Cardiac muscle cell (in vitro differentiated cells and primary cell): ENCODE measurements at places on chromosomes 1 and 21. TPM values are rescaled to one million over a fixed set of nuclear protein-coding genes. Genes with fewer than 3 reads are reported as not detected.

The PTGER3 gene
- total RNA-seq: 4.2 and 4.4 TPM in 2 replicates

- no peak for DNase-seq
- no peaks in the 10 kb centered on the region for H3K36me3 ChIP-seq
- no peak overlapping the region for H3K4me3 ChIP-seq
- H3K27ac ChIP-seq: no peak overlapping the region
- no peaks in the 10 kb centered on the region for H3K27me3 ChIP-seq
Observed at GRCh38 chr1:67194209-67194863, 28.1 kb downstream of the IL23R start.

GRCh38 chr1:9004700-9005394, 21.4 kb downstream of the SLC2A7 start:
- no peak overlapping the region for H3K4me3 ChIP-seq
- no peaks in the 10 kb centered on the region for H3K27me3 ChIP-seq
- no peak overlapping the region for H3K27ac ChIP-seq
- H3K4me1 ChIP-seq: no peaks in the 10 kb centered on the region

DNA sequence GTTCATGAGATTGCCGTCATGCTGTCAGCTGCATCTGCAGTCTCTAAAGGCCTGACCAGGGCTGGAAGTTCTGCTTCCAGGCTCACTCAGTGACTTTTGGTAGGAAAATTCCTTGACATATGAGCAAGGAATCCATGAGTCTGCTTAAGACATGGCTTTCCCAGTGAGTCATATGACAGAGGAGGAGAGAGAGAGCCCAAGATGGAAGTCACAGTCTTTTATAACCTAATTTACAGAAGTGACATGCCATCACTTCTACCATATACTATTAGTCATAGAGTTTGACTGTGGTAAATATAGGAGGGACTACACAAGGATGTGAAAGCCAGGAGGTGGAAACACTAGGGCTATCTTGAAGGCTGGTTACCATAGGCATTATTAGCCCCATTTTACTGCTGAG, 115.2 kb downstream of the ROR1 start:
- H3K4me3 ChIP-seq: no peak overlapping the region
- H3K36me3 ChIP-seq: no peaks in the 10 kb centered on the region
- no peak for DNase-seq
- H3K27ac ChIP-seq: no peak overlapping the region

GRCh38 chr21:33348706-33349105, 23.9 kb downstream of the IFNAR1 start:
- no peak overlapping the region for H3K27ac ChIP-seq
- H3K36me3 ChIP-seq: peaks cover 24% of the 10 kb centered on the region
- H3K4me3 ChIP-seq: no peak overlapping the region
- no peaks in the 10 kb centered on the region for H3K27me3 ChIP-seq
- peak; percentile 45 for DNase-seq
- H3K4me1 ChIP-seq: no peaks in the 10 kb centered on the region

- no peaks in the 10 kb centered on the region for H3K4me1 ChIP-seq
- peak; percentile 81 for DNase-seq
- peaks cover 3% of the 10 kb centered on the region for H3K36me3 ChIP-seq
- no peak overlapping the region for H3K27ac ChIP-seq
- H3K27me3 ChIP-seq: no peaks in the 10 kb centered on the region
Observed at GRCh38 chr1:155729031-155729898, 40.4 kb downstream of the DAP3 start.

The SIK1 gene
- total RNA-seq: 0.48 and 1.1 TPM in 2 replicates

The CASQ2 gene
- 0.51 and 2.0 TPM in 2 replicates for total RNA-seq

DNA sequence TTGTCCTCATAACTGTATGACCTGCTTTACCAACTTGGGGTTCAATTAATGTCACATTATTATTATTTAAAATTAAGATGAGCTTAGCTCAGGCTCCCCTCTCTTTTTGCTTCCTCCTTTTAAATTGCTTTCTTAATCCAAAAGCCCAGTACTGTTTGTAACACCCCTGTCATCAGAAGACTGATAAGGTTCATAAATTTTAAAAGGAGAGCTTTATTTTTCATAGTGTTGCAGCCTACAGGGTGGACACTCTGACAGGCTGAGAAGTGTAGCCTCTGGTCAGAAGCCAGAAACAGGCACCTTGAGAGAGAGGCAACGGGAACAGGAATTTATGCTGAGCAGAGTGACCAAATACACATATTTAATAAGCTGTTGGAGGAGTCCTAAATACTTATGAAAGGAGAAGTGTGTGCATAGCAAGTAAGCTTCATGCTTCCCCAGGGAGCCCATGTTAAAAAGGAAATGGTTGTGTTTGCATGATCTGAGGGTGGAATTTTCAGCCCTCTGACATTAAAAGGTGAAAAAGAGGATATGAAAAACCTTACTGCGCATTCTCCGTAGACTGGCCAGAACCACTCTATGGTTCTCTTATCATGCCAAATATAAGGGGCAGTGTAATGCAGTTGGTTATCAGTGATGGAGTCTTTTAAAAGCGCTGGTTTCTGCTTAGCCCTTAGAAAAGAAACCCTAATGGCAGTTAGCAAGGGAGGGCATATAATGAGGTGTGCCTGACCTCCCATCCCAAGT, 30.5 kb upstream of the FGGY start:
- H3K36me3 ChIP-seq: no peaks in the 10 kb centered on the region
- no peaks in the 10 kb centered on the region for H3K27me3 ChIP-seq
- H3K4me3 ChIP-seq: no peak overlapping the region
- peak; percentile 21 for DNase-seq
- no peaks in the 10 kb centered on the region for H3K4me1 ChIP-seq

- peaks cover 53% of the 10 kb centered on the region for H3K4me1 ChIP-seq
- no peaks in the 10 kb centered on the region for H3K27me3 ChIP-seq
- H3K4me3 ChIP-seq: no peak overlapping the region
- H3K36me3 ChIP-seq: no peaks in the 10 kb centered on the region
- H3K27ac ChIP-seq: peak overlapping the region; percentile 97
- no peak for DNase-seq
Observed at GRCh38 chr1:168499688-168500049, 44.1 kb downstream of the XCL2 start.

The IL24 gene
- total RNA-seq: not detected in 2 replicates

- H3K4me3 ChIP-seq: no peak overlapping the region
- H3K36me3 ChIP-seq: no peaks in the 10 kb centered on the region
- DNase-seq: no peak
- no peak overlapping the region for H3K27ac ChIP-seq
Observed at GRCh38 chr1:2555634-2556276, 416 bp upstream of the TNFRSF14 start.

- peak; percentile 2 for DNase-seq
- no peak within 1 kb of the TSS for H3K27ac ChIP-seq
- H3K4me3 ChIP-seq: peak within 1 kb of the TSS; percentile 51
- H3K4me1 ChIP-seq: peaks cover 5% of the 10 kb centered on the region
- H3K27me3 ChIP-seq: peaks cover 80% of the 10 kb centered on the region
Observed at GRCh38 chr1:242524571-242525359, at the start of gene PLD5. PLD5 (minus strand) TSS chr1:242524697.

The WNT9A gene
- 1.4 and 1.9 TPM in 2 replicates for total RNA-seq

GRCh38 chr1:71557138-71557537, 476.3 kb upstream of the ZRANB2 start:
- no peaks in the 10 kb centered on the region for H3K36me3 ChIP-seq
- H3K4me3 ChIP-seq: no peak overlapping the region
- no peaks in the 10 kb centered on the region for H3K27me3 ChIP-seq
- peak; percentile 23 for DNase-seq
- no peak overlapping the region for H3K27ac ChIP-seq
- no peaks in the 10 kb centered on the region for H3K4me1 ChIP-seq

The CNKSR1 gene
- total RNA-seq: 8.4 and 9.7 TPM in 2 replicates

The TBX19 gene
- 1.4 and 1.5 TPM in 2 replicates for total RNA-seq

DNA sequence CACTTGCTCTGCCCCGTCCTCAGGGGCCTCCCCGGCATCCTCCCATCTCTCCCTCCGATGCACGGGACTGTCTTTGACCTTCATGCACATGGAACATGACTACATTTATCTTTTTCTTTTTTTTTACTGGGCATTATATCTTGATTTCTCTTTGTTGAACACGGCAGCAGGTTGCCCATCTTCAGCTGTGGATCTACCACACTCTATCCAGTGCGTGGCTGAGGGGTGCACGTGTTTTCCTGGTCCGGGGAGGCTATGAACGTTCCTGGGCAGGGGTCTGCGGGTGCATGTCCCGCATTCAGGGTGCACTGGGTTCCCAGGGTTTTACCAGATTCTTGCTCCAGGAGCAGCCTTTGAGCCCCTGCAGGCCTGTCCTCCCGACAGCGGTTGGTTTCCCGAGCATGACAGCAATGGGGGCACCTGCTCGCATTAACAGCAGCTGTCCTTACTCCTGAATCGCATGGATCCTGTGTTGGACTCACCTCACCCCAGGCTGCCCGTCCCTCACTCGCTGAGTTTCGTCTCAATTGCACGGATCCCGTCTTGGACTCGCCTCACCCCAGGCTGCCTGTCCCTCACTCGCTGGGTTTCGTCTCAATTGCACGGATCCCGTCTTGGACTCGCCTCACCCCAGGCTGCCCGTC, 7.4 kb downstream of the POFUT2 start:
- H3K27ac ChIP-seq: no peak overlapping the region
- H3K4me1 ChIP-seq: no peaks in the 10 kb centered on the region
- no peaks in the 10 kb centered on the region for H3K27me3 ChIP-seq
- H3K36me3 ChIP-seq: peaks cover 63% of the 10 kb centered on the region
- H3K4me3 ChIP-seq: no peak overlapping the region

DNA sequence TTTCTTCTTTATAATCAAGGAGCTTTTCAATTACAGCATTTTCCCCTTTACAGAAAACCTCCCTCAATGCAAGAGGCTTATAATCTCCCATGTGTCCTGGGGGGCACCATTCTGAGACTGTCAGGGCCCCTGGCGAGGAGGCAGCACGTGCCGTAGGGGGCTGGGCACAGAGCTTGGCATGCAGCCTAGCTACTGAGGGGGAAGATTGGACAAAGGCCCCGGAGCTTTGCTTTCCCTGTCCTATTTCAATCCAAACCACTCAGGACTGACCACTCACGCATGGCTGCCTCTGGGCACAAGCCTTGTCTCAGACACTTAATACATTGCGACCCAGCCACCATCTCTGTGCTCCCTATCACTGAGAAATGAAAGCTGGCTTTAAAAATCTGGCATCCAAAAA, 2.8 kb upstream of the RAP1GAP start:
- no peak overlapping the region for H3K4me3 ChIP-seq
- H3K27ac ChIP-seq: no peak overlapping the region
- no peak for DNase-seq
- no peaks in the 10 kb centered on the region for H3K36me3 ChIP-seq

GRCh38 chr1:159302095-159302494, at the start of gene FCER1A:
FCER1A (plus strand) TSS chr1:159302336; CDS start chr1:159302365, 29 bp downstream.
- no peaks in the 10 kb centered on the region for H3K36me3 ChIP-seq
- H3K27me3 ChIP-seq: no peaks in the 10 kb centered on the region
- no peak within 1 kb of the TSS for H3K4me3 ChIP-seq
- H3K4me1 ChIP-seq: peaks cover 14% of the 10 kb centered on the region
- H3K27ac ChIP-seq: no peak within 1 kb of the TSS

DNA sequence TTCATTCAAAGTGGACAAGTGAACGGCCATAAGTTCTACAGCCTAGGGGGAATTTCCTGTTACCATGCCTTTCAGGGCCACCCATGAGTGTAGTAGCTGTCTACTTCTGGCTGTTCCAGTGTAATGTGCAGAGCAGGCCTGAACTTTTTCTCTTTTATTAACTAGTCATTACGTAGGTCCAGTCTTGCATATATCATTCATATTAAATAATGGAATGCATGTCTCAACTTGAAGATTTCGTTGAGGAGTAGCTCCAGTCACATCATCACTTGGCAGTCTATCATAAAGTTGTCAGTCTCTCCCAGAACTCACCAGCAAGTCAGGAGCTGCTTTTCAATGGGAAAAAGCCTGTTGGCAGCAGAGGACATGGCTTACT, 12.0 kb upstream of the GIPC2 start:
- no peak overlapping the region for H3K4me3 ChIP-seq
- H3K4me1 ChIP-seq: no peaks in the 10 kb centered on the region
- H3K36me3 ChIP-seq: no peaks in the 10 kb centered on the region
- H3K27ac ChIP-seq: no peak overlapping the region
